ENCODE measurements at places on chromosomes 13 and 19.

- no peak for DNase-seq
These were observed 1.1 kb upstream of the SH2D3A start for GRCh38 chr19:6768236-6768785.

DNA sequence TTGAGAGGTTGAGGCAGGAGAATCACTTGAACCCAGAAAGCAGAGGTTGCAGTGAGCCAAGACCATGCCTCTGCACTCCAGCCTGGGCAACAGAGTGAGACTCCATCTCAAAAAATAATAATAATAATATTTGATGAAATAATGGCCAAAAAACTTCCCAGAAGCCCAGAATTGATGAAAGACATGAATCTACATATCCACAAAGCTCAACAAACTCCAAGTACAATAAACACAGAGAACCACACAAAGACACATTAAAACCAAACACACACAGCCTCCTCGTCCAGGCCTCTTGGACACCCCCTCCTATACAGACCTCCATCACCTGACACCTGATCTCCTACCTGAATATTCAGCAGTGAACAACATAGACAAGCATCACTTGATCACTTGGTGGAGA is 3.2 kb upstream of the SYDE1 start:
- DNase-seq: no peak

GRCh38 chr13:112907286-112907685 is 61.7 kb upstream of the MCF2L start:
- no peak for DNase-seq

- DNase-seq: no peak
These were observed 199.0 kb upstream of the RXFP2 start for GRCh38 chr13:31540281-31540680.

- DNase-seq: no peak
These were observed 105.5 kb downstream of the MBNL2 start for GRCh38 chr13:97327506-97328221.

DNA sequence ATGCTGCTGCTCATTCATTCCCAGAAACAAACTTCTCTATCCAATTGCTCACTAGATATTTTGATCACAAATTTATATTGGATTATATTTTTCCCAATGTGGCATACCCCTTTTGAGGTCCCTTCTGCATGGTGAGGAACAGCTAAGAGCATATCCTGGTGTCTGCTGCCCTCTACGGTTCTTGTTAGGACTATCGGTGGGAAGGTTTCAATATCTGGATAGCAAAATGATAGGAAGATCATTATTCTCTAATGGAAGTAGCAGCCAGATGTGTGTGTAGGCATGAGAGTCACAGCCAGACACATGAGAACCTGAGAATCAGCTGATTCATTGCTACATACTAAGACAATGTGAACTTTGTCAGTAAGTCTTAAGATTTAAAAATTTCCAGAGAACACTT is 1422.4 kb upstream of the MIR17HG start:
- peak; percentile 21 for DNase-seq

DNA sequence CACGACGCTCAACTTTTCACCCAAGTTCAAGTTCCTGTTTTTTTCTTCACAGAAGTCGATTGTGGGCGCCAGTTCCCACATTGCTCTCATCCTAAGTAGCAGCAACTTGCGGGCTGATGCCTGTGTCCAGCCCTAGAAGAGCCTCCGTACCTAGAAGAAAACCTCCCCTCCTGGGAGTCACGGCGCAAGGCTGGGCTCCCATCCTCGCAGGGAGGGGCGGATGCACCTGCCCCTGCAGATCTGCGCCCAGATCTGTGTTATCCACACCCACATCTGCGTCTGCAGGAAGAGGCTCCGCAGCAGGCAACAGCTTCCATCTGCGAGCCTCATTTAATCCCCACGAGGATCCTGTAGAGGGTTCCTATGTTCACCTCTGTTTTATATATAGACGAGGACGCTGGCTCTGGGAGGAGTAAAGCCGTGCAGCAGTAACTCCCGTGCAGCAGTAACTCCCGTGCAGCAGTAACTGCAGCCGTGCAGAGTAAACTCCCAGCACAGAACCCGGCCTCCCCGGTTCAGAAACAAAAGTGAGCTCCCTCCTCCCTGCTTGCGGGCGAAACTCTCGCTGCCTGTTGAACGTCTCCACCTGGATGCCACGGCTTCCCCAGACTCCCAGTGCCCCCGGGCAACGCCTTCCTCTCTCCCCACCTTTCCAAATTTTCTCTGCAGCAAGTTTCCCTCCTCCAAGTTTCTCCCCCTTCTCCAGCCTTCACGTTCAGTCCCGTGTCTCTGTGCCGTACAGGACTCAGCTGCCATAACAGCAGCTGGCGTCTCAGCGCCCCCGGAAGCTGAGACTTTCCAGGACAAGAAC is 23.5 kb upstream of the LAIR1 start:
- DNase-seq: no peak

Data from NCI-H526 treated with DMSO at 0.1 percent for 48 hours (cell line).